ENCODE measurements at places on chromosomes 1 and 21. TPM values are rescaled to one million over a fixed set of nuclear protein-coding genes. Genes with fewer than 3 reads are reported as not detected.
A peak's percentile ranks its signal among the peaks of the same experiment; 100 is the strongest.

- peak; percentile 89 for DNase-seq
Measured at GRCh38 chr1:178726087-178726517, 1.1 kb downstream of the RALGPS2 start.

GRCh38 chr1:186175588-186175987 is 199.5 kb downstream of the TPR start:
- DNase-seq = no peak

- DNase-seq = no peak
Measured at GRCh38 chr1:89356658-89357400, 7.0 kb upstream of the GBP6 start.

GRCh38 chr1:177053648-177054047 is 110.9 kb downstream of the ASTN1 start:
- no peak for DNase-seq

- DNase-seq = no peak
Measured at GRCh38 chr1:78088015-78088414, 42.2 kb downstream of the GIPC2 start.

GRCh38 chr1:51061231-51061918 is 40.7 kb upstream of the C1orf185 start:
- DNase-seq = no peak

DNA sequence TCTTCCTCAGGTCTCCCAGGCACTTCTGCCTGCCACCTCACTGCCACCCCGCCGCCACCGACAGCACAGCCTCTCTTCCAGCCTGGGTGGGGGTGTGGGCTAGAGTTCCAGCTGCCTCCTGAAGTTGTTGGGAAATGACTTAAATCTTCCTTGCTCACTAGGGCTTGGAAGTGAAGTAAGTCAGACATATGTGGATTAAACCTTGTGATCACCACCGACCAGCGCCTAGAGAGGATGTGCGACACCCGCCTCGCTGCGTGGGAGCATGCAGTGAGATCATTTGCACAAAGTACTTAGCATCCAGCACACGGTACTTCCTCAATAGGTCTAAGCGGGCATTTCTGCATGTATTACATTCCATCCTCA is 71.4 kb upstream of the FAM20B start:
- DNase-seq = no peak

DNA sequence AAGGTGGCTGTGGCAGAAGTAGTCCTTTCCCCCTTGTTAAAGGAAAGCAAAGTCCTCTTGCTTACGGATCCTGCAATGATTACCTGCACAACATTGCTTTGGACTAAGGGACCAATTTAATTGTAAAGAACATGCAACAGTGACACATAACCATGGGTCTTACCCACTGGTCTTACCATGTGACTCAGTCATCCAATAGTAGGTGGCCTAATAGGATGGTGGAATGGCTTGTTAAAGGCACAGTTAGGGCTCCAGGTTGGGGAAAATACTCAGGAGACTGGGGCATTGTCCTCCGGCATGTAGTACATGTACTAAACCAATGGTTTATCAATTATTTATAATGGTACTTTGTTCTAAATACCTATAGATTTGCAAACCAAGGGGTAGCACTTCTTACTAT is 2.1 kb upstream of the YIPF1 start:
- DNase-seq = no peak

DNA sequence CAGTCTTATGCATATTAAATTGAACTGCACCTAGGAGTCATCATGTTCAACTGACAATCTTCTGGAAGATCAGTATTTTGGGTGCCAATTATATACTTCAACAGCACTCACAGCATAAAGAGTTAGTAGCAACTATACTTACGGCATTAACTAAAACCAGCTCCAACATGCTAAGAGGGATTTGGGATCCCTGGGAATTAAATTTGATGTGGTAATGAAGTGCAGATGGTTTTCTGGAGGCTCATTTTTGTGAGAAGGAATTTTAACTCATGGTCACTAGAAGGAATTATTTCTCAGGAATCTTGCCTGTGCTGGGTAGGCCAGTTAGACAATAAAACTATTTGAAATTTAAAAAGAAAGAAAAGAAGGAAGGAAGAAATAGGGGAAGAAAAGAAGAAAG is 18.3 kb downstream of the IFI44 start:
- DNase-seq = no peak

- no peak for DNase-seq
Measured at GRCh38 chr1:94329276-94329675, 88.9 kb upstream of the ABCD3 start.

GRCh38 chr1:210586771-210587170 is 258.1 kb downstream of the HHAT start:
- no peak for DNase-seq

- DNase-seq = no peak
Measured at GRCh38 chr1:232900818-232901217, 49.6 kb upstream of the NTPCR start.

DNA sequence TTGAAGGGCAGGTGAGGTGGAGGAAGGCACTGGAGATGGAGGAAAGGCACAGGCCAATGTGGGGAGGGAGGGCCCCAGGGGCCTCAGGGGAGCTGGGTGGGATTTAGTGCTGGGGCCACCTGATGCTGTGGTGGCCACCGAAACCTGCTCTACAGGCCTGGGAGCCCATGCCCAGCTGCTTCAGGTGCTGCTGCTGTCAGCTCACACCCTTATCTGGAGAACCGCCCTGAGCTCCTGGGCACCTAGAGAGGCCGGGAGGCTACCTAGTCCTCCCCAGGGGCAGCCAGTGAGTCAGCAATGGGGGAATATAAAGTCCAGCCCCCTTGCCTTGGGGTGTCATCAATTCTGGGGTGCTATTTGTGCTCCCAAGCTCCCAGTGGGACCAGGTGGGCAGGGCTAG is 12.2 kb downstream of the FAM131C start:
- DNase-seq = no peak

GRCh38 chr21:28473530-28474220 is 519.0 kb downstream of the LTN1 start:
- no peak for DNase-seq

GRCh38 chr1:34602907-34603306 is 151.9 kb upstream of the GJB5 start:
- DNase-seq = no peak

- DNase-seq = peak; percentile 76
Measured at GRCh38 chr1:76138217-76138616, 63.7 kb downstream of the ST6GALNAC3 start.

GRCh38 chr1:66437136-66437401 is 96.9 kb upstream of the SGIP1 start:
- DNase-seq = no peak

Gene CELA2A
- total RNA-seq = not detected

Gene MTARC1
- total RNA-seq = 0.99 TPM

Gene FRRS1
- total RNA-seq = 0.20 TPM

Gene HSPB7
- not detected for total RNA-seq

Gene OR2M3
- not detected for total RNA-seq

Gene MAP3K7CL
- 3.0 TPM for total RNA-seq

Gene DIPK1A
- total RNA-seq = 0.20 TPM

Gene ESPN
- 0.65 TPM for total RNA-seq

Gene NLRP3
- total RNA-seq = under 0.01 TPM

Gene ADAMTSL4
- total RNA-seq = 0.22 TPM

Gene TRIM17
- not detected for total RNA-seq

Gene GNG4
- total RNA-seq = 0.22 TPM

Gene DDI2
- total RNA-seq = 14.3 TPM
